ENCODE measurements at places on chromosomes 12 and 14.

DNA sequence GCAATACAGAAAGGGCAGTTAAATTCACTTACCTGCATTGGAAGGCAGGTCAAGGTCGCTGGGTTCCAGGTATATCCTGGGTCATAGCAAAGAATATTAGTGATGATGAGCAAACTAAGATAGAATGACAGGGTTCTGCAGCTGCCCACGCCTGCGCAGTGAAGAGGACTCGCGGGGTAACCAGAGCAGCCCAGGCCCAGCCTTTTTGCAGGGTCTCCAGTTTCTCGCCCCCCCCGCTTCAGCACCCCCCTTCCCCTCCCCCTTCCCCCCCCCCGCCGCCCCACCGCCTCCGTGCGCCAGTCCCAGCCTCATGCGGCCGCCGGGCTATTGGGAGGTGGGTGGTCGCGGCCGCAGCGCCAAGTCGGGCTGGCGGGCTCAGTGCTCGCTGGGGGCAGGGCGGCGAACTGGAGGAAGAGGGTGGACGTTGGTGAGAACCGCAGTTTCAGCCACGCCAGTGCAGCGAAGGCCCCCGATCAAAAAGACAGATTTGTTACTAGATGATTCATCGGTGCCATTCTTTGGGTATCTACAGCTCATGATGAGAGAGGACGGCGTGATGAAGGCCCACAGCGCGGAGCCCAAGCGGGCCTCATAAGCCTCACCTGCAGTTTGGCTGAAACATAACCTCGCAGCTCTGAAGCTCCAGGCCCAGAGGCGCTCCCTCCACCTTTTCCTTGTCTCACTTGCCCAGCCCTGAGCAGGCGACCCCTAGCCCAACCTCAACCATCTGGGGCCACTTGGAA, 20.2 kb downstream of the SLC2A3 start:
- peak; percentile 45 for DNase-seq

- DNase-seq: no peak
Observed at GRCh38 chr12:108620236-108620879, 13.3 kb downstream of the SELPLG start.

DNA sequence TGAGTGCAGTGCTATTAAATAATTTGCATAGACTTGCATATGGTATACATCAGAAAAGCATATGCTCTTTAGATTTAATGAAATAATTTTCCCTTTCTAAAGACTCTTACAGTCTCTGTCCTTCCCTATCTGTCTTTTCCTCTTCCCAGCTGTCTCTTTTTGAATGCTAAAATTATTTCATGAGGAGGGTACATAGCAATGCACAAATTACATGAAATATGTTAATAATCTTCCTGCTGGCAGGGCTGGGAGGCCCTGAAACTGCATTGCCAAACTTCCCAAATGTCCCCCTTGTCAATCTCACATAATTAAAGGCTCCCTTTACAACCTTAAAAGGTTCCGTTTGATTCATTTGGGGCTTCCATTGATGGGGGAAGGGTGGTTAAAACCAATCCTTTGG, 22.2 kb downstream of the LLPH start:
- no peak for DNase-seq

DNA sequence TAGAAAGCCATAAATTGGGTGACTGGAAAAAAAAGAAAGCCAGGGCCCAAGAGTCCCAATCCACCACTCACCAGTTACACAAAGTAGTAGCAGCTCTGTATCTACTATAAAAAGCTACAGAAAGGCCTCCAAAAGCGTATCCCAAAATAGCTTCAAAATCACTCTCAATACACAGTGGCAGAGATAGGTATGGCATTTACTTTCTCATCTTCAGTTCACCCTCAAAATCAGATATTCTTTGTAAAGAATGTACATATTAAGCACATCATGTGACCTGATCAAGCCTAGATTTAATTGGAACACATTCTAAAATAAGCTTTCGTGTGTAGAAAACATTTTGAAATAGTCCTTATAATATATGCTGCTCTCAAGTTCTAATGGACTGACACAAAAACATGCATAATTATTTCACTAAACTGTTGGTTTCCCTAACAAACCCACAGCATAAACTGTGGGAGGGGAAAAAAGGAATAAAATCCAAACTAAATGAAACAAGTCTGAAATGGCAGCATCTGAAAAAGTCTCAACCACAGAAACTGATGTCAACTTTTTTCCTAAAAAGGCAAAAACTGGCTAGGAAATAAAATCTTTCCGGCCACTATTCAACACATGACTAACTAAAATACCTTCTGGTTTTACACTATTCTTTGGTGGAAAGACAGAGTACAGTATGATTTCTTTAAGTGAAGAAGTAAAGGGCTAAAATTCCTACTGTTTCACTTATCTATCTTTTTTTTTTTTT, 25.9 kb downstream of the UBE2N start:
- DNase-seq: no peak

- DNase-seq: no peak
Observed at GRCh38 chr14:104211215-104211614, 72.8 kb downstream of the KIF26A start.

DNA sequence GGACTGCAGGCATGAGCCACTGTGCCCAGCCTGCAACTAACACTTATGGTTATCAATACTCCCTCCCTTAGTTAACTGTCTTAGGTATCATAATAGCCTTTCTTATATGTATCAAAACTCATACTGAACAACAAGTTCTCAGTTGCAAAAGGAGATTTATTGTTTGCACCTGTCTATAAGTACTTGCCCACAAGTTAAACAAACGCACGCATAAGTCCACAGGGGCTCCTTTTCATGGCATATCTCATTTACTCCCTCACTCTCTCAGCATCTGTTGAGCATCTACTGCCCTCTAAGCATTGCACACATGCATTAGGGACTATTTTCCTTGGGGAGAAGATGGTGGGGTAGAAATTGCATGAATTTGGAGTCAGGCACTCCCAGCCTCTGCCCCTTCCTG, 46.7 kb upstream of the CORO1C start:
- DNase-seq: no peak

- DNase-seq: no peak
Observed at GRCh38 chr12:96187956-96188355, 6.2 kb upstream of the ELK3 start.

- no peak for DNase-seq
Observed at GRCh38 chr14:43914041-43914693, 592.9 kb downstream of the FSCB start.

- no peak for DNase-seq
Observed at GRCh38 chr14:104688505-104689108, 811 bp upstream of the INF2 start.

- no peak for DNase-seq
Observed at GRCh38 chr14:92890830-92891588, 31.9 kb upstream of the CHGA start.

GRCh38 chr12:114287821-114288525, 118.0 kb downstream of the TBX5 start:
- DNase-seq: no peak

GRCh38 chr14:35281341-35281740, 10.8 kb upstream of the PSMA6 start:
- DNase-seq: no peak

DNA sequence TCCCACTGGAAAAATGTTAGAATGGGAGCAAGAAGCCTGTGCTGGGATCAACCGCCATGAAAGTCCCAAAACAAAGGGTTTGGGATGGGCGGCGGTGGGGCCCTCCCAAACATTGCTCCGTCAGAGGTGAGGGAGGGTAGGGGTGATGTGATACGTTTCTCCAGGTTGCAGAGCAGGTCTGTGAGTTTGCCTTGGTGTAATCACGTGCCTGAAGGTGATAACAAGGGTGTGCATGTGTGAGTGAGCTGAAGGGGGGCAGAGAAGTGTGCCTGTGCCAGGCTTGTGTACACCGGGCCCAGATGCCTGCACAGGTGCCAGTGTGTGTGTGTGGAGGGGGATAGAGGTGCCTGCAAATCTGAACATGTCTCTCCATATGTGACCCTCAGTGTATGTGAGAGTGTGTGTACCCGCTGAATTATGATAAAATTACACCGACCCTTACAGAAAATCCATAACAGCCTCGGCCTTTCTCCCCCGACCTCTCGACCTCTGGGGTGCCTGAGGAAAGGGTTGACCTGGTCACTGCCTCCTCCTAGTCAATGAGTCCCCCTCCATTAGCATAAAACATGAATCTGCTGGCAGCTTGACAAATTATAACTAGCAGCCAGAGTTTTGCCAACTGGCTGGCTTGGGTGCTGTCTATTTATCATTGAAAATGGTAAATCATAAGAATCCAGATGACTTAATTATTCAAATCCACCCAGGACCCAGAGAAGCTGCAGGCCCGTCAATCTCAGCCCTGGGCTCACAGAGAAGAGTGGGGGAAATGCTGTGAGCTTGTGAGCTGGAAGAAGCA, 55.6 kb downstream of the SMUG1 start:
- DNase-seq: no peak

DNA sequence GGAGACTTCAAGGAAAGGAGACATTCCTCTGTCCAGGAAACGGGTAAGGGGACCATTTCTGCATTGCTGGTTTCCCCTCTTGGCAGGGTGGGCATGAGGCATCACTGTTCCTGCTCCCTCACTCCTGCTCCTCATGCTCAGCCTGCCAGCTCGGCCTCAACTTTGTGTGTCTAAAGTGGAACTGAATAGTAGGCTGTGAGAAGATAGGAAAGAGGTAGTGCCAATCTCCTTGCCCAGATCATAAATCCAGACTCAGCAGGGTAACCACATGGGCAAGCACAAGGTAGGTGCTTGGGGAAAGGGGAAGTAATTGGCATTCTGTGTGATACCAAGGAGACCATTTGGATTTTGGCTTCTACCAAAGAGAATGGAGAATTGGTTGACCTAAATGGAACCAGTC, 2.6 kb downstream of the LTB4R start:
- DNase-seq: no peak

GRCh38 chr14:103870891-103871595, 23.7 kb upstream of the PPP1R13B start:
- no peak for DNase-seq

- no peak for DNase-seq
Observed at GRCh38 chr14:64645220-64645892, 58.9 kb upstream of the PLEKHG3 start.

DNA sequence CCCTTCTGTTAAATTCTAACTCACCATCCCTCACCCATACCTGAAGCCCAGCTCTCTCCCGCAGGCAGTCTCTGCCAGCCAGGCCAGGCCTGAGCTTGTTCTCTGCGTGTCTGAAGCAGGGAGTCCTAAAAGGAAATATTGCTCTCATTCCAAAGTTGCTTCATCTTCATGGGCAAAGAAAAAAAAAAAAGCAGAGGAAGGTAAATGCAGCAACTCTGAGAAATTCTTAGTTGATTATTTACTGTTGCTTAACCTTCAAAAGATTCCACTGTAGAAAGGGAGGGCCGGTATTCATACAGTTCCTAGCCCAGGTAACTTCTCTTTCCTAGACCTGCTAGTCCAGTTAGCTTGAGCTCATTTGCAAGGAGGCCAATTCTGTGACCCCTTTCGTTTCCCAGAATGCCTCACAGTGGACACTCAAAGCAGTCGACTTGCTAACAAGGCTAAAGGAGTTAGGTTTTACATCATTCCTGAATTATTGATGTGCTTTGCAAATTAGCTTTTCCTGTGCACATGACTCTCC, 193.5 kb upstream of the EEA1 start:
- DNase-seq: no peak

DNA sequence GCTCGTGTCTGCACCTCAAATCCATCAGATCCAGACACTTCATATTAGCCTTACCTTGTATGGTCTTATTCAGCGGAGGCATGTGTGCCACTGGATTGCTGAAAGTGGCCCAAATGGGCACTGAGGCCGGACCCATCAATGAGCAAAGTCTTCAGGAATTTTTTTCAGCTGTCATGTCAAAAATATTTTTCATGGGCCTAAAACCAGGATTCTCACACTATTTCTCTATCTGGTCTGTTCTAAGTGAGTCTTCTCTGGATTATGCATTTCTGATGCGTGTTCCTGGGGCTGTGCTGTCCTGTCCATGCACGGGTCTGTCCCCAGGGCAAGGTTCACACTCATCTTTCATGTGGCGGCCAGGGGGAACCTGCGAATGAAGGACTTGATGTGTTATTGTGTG, 94.6 kb downstream of the KCNA5 start:
- no peak for DNase-seq

DNA sequence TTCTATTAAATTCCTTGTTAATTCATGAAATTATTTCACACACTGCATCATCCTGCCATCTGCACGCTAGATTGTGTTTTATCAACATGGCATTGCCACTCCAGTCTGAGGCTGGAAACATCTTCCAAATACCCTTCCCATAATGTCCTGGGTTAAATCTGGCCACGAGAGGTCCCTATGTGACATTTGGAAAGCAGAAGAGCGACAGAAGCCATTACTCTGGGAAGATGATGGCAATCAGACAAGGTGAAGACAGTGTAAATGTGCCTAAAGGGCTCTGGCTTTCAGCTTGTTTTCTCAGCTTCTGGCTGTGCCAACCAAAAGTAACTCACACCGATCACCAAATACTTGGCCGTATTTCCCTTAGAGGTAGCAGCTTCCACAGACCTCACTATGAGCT, 144.8 kb downstream of the CAPZA3 start:
- DNase-seq: no peak

GRCh38 chr14:31843361-31844091, 233.6 kb upstream of the ARHGAP5 start:
- DNase-seq: no peak

- DNase-seq: no peak
Observed at GRCh38 chr12:18313306-18313705, 52.0 kb downstream of the PIK3C2G start.

- DNase-seq: no peak
Observed at GRCh38 chr14:76998910-76999309, 29.6 kb downstream of the IRF2BPL start.

- DNase-seq: no peak
Observed at GRCh38 chr12:98908866-98909265, 263.8 kb downstream of the APAF1 start.

GRCh38 chr12:121792607-121793439, 665 bp downstream of the RHOF start:
- peak; percentile 75 for DNase-seq

- DNase-seq: no peak
Observed at GRCh38 chr12:41992022-41992421, 152.7 kb downstream of the GXYLT1 start.

DNA sequence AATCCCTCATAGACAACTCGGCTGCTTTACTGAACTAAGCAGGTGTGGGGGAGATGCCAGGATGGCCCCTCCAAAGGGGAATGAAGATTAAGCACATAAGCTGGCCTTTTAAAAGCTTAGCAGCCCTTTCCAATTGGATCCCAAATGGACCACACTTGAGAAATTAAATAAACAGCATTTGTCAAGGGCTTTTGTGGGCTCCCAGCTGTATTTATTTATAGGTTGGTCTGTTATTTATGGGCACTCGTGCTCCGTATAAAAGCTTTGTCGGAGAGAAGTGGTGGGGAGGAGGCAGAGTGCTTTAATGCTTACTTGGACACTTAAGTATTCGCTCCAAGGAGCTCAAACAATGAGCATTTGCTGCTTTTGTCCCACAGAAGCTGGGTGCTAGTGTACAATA, 580.2 kb downstream of the MED13L start:
- DNase-seq: no peak
